Smooth muscle cell of the brain vasculature (primary cell): ENCODE measurements at places on chromosomes 1 and 21.

DNA sequence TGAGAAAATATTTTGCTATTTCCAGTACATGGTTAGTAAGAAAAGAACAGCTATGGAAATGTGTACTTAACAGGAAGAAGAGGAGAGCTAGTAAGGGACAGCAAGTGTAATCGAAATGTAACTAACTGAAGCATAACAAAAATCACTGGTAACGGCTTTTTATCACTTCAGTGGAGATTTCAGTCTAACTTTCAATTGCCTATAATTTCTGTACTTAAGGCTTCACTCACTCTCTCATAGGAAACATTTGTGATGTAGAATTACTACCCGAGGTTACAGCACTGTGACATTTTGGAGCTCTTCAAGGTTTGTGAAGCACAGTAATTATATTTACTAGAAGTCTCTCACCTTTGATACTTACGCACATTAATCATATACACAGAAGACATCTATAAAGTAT lies 1119.1 kb downstream of the AMY1C start:
- no peak for DNase-seq

- no peak for DNase-seq
Observed at GRCh38 chr1:84133479-84133878, 10.6 kb upstream of the PRKACB start.

GRCh38 chr1:10170239-10170574 lies 40.2 kb upstream of the KIF1B start:
- DNase-seq, result no peak

- no peak for DNase-seq
Observed at GRCh38 chr1:98176414-98176813, 255.6 kb upstream of the DPYD start.

DNA sequence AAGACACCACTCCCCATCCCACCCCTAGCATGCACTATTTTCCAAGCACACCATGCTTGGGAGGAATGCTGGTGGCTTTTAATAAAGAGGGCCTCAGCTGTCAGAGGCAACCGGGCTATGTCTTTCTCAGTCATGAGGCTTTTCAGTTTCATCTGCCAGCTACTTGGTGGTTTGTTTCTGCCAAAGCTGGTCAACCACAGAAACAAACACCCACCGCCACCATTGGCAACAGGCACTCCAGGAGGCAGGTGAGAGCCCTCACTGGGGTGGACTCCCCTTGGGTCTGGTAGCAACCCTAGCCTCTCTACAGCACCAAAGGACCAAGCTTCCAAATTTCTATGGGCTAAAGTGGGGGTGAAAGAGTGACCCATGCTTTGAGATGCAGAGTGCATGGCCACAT lies 54.3 kb upstream of the CD1D start:
- DNase-seq, result no peak

DNA sequence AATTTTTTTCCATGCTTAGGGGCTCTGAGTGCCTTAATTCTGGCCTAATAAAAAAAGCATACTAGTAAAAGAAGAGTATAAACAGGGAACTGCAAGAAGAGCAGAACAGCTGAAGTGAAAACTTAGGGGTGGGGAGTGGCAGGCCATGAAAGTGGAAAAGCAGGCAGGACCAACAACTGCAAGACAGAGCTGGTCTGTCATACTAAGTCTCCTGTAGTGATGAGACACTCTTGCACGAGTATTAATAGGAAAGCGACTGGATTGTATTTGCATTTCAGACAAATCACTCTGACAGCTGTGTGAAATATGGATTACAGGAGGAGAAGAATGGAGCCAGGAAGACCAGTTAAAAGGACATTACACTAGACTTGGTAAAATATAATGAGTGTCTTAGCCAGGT lies 449.9 kb downstream of the NUF2 start:
- DNase-seq, result no peak

GRCh38 chr1:241217516-241217915 lies 139.5 kb downstream of the RGS7 start:
- DNase-seq, result no peak

- DNase-seq, result no peak
Observed at GRCh38 chr1:86471291-86471690, 2.6 kb downstream of the CLCA1 start.

- DNase-seq, result no peak
Observed at GRCh38 chr1:237179503-237179902, 137.5 kb downstream of the RYR2 start.

GRCh38 chr1:191818198-191818597 lies 340.1 kb upstream of the RGS18 start:
- no peak for DNase-seq

- DNase-seq, result no peak
Observed at GRCh38 chr1:54312796-54313316, 93.3 kb downstream of the SSBP3 start.

- no peak for DNase-seq
Observed at GRCh38 chr1:3073489-3074296, 4.7 kb downstream of the PRDM16 start.

- no peak for DNase-seq
Observed at GRCh38 chr1:209780268-209780667, 4.1 kb downstream of the C1orf74 start.

- DNase-seq, result no peak
Observed at GRCh38 chr1:101284021-101284420, 47.2 kb downstream of the S1PR1 start.

DNA sequence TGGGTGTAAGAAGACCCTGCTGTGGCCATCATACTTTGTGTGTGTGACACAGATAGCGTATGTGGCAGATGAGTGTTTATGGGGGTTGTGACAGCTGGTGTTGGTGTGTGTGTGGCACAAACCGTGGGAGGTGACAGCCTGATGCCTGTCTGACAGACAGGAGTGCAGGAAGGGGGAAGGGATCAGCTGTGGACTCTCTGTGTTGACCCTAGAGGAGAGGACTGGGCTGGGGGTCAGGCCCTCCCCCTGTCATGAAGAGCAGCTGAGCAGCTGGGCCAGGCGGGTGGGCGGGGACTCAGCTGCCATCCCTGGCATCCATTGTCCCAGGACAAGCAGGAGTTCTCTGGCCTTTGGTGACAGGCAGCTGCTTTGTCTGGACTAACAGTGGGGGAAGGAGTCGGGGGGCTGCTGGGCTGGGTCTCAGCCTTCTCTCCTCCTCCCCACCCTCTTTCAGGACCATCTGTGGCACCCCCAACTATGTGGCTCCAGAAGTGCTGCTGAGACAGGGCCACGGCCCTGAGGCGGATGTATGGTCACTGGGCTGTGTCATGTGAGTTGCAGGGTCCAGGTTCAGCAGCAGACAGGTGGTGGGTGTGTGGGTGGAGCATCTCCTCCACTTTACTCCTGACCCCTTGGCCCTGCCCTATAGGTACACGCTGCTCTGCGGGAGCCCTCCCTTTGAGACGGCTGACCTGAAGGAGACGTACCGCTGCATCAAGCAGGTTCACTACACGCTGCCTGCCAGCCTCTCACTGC lies 2.3 kb downstream of the PLK3 start:
- no peak for DNase-seq
